ENCODE measurements at places on chromosomes 1 and 21. TPM values are rescaled to one million over a fixed set of nuclear protein-coding genes. Genes with fewer than 3 reads are reported as not detected.

GRCh38 chr1:243325305-243325890 is 69.6 kb downstream of the SDCCAG8 start:
- DNase-seq = no peak

The BNIPL gene
- total RNA-seq = 8.2 TPM

GRCh38 chr1:61171346-61171745 is 89.0 kb downstream of the NFIA start:
- no peak for DNase-seq

- no peak for DNase-seq
These were observed 137.4 kb downstream of the ZNF326 start for GRCh38 chr1:90132306-90132705.

GRCh38 chr1:224684979-224685425 is 68.9 kb downstream of the CNIH3 start:
- DNase-seq = no peak

DNA sequence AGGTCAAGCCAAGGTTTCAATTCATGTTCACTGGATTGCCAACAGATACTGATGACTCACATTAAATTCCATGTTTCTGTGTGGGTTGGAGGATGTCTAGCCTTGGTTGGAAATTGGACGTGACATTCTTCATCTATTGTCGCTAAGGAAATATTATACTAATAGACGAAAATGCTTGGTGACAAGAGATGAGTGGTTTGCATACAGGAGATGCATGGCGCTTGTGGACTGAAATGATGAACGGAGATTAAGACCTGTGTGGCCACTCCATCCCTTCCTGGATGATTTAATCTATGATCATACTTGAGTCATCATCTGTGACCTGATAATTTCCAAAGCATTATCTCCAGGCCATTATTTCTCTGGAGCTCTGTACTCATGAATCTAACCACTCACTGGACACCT is 97.0 kb upstream of the CD34 start:
- DNase-seq = no peak

GRCh38 chr1:193406901-193407300 is 220.5 kb upstream of the B3GALT2 start:
- DNase-seq = no peak

- DNase-seq = no peak
These were observed 49.3 kb upstream of the ADGRL4 start for GRCh38 chr1:79055856-79056255.

GRCh38 chr1:154191990-154192461 is at the start of gene TPM3:
Gene TPM3 (minus strand): TSS chr1:154192100. CDS start chr1:154192018, 82 bp downstream.
- DNase-seq = no peak

DNA sequence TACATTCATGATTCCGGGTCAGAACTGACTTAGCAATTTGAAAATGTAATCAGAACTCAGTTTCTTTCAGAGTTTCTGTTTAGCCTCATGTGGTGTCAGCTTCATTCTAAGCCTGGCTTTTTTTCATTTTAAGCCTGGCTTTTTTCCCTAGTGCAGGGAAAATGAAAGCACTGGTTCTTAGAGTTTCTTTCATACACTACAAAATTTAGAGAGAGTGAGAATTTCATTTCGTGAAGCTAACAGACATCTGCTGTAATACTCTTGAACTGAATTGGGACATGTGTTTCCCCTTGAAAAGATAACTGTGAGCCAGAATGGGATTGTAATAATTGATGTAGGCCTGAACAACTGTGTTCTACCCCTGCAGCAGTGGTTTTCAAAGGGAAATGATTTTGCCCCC is 95.3 kb upstream of the KIAA0040 start:
- no peak for DNase-seq

GRCh38 chr21:43987509-43987908 is 24.6 kb upstream of the TRAPPC10 start:
- no peak for DNase-seq

DNA sequence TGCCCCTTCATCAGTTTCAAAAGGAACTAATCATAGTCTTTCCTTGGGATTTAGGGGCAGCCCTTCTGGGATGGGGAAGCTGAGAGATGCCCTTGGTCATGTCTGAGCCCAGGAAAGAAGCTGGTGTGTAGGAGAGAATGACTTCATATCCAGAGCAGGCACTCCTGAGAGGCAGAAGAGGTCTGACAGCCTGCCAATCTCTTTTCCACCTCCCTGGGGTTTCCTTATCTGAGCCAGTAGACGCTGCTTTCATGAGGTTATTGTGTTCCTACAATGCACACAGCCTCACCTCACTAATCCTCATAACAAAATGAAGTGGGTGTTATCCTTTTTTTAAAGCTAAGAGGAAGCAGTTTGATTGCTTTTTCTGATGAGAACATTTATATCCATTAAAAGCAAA is 14.1 kb downstream of the ROR1 start:
- no peak for DNase-seq

The C21orf91 gene
- total RNA-seq = 24.8 TPM

- DNase-seq = no peak
These were observed 117.8 kb downstream of the RERE start for GRCh38 chr1:8699679-8700078.

GRCh38 chr1:229156872-229157271 is 114.0 kb upstream of the RAB4A start:
- no peak for DNase-seq

GRCh38 chr1:223860051-223860622 is 14.4 kb upstream of the TP53BP2 start:
- no peak for DNase-seq

The UBL4B gene
- total RNA-seq = not detected

GRCh38 chr1:107323784-107324183 is 182.9 kb downstream of the NTNG1 start:
- no peak for DNase-seq

All from lower lobe of right lung (tissue), 2 donors.